ENCODE measurements at places on chromosomes 3 and 15.

GRCh38 chr15:75721480-75721922, 8.9 kb upstream of the CSPG4 start:
- DNase-seq = no peak

GRCh38 chr3:110685630-110686029, 386.0 kb upstream of the NECTIN3 start:
- DNase-seq = no peak

- no peak for DNase-seq
These were observed 6.7 kb upstream of the ZNF609 start for GRCh38 chr15:64453689-64454037.

DNA sequence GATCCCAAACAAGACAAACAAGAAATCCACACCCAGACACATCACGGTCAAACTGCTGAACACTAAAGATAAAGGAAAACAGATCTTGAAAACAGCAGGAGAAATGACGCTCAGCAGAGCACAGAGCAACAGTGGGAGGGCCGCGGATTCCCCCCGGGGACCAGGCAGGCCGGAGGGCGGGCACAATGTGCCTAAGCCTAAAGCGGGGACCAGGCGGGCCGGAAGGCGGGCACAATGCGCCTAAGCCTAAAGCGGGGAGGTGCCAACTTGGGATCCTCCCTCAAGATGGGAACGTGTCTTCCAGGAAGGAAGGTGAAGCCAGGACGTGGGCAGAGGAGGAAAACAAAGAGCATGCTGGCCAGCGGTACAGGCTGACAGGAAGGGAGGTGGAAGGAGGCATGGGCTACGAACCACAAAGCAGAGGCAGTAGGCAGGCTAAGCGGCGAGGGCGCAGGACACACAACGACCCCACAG, 31.1 kb downstream of the CYFIP1 start:
- no peak for DNase-seq

DNA sequence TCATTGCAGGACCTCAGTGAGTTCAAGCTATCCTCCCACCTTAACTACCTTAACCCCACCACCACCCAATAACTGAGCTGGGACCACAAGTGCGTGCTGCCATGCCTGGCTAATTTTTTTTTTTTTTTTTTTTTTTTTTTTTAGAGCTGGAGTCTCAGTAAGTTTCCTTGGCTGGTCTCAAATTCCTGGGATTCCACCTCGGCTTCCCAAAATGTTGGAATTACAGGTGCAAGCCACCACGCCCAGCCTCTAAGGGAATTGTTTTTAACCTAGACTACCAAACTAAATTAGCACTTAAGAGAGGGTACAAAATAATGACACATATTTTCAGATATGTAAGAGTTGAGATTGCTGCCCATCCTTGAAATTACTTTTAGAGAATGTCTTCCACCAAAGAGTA, 4.3 kb upstream of the TNIK start:
- DNase-seq = no peak

DNA sequence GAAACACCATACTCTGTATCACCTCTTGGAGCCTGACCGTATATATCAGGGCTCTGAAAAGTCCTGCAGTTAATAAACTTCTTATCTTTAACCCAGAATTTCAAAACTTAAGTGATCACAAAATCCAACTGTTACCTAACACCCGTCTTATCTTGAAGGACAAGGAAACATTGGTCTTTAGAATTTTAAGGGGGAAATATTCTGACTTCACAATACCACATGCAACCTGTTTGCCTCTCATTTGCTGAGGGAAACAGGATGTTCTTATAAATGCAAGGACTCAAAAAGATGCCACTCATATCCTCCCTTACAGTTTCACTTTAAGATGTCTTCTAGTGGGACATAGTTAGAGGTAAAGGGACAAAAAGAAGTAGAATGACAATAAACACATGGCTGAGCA, 67.9 kb downstream of the CRTC3 start:
- DNase-seq = peak; percentile 38

DNA sequence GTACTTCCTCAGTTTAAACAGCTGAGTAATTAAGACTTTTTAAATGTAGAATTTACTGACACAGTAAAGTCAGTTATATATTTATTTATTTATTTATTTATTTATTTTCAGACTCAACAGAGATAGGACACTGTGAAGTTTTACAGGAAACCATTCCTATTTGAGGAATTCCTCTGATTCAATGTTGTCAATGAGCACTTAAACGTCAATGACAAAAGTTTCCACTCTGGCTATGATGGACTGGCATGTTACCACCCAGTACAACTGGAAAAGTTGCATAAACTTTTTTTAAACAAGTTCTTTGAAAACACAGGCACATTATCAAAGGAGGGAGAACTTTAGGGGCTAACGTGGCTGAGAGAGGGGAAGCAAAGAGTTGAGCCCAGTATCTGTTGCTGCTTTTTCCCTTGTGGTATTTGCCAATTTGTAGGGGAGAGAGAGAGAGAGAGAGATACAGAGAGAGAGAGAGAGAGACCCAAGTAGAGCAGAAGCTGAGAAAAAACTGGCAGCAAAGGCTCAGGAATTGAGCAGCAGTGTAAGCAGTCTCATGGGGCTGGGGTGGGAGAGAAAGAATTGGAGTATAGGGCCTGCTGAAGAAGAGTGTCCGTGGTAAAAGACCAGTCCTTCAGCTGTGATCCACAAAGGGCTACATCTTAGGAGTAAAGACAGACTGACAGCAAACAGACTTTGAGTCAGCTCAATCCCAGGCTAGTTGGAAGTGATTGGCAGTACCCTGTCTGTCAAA, 18.3 kb upstream of the ACTC1 start:
- DNase-seq = no peak

DNA sequence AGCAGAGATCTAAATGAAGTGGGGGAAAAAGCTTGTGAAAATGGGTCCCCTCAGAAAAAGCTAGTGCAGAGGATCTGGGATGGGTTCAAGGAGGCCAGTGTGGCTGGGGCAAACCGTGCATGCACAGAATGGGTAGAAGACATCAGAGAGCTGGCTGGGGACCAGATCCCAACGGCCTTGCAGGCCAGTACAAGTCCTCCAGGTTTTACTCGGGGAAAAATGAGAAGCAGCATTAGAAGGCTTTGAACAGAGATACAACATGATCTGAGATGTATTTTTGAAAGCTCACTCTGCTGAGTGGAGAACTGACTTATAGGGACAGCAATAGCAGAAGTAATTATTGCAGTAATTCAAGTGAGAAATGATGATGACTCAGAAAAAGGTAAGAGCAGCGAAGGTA, 114.5 kb downstream of the HERC1 start:
- DNase-seq = no peak

DNA sequence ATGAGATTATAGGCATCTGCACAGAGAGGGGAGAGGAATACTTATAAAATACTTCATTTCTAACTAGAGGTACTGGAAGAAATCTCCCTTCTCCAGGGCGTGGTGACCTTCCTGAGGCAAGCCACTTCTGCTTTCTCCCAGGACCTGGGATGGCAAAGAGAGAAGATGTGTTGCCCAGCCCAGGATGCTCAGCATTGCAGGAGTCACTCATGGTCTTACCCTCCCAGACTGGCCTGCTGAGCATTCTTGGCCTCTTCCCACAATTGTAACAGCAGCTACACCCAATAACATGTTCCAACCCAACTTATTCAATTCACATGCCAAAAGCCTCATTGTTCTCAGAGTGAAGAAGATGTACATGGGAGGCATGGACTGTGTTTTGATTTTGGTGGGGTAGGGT, 37.9 kb downstream of the IL20RB start:
- no peak for DNase-seq
